HS-5 (cell line): ENCODE measurements at places on chromosomes 6 and 20.

DNA sequence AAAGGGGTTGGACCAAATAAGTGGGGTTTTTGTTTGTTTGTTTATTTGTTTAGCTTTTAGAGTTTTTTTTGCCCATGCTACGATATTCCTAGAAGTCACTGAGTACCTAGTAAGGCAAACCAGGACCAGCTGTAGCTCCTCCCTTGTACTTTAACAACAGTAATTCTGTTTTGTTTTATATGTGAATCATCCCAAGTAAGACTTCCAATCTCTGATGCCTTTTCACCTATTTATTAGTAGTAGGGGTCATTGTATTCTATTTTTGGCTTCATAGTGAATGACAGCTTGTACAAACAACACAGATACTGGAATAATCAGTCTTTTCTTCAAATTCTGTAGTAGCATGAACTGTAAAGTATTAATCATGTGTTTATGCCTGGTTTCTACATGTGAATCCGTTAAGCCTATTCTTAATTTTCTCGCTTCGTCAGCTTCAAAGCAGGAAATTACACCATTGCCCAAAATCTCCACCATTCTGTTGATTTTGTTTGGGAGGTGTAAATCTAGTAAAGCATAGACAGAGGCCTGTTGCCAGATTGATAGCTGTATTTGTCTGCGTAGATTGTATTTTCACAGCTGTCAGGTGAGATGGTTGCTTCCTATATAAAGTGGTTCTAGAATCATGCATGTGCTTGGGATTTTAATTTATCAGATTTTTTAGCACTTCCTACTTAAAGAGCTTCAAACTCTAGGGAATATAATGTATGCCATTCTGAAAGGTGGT lies 151.5 kb upstream of the FLRT3 start:
- DNase-seq: no peak

- DNase-seq: no peak
Observed at GRCh38 chr6:11203306-11204004, 29.0 kb downstream of the NEDD9 start.

- DNase-seq: no peak
Observed at GRCh38 chr20:38222231-38222922, 38.2 kb downstream of the KIAA1755 start.

GRCh38 chr6:36197739-36198221 lies 1.2 kb downstream of the BRPF3 start:
- no peak for DNase-seq

DNA sequence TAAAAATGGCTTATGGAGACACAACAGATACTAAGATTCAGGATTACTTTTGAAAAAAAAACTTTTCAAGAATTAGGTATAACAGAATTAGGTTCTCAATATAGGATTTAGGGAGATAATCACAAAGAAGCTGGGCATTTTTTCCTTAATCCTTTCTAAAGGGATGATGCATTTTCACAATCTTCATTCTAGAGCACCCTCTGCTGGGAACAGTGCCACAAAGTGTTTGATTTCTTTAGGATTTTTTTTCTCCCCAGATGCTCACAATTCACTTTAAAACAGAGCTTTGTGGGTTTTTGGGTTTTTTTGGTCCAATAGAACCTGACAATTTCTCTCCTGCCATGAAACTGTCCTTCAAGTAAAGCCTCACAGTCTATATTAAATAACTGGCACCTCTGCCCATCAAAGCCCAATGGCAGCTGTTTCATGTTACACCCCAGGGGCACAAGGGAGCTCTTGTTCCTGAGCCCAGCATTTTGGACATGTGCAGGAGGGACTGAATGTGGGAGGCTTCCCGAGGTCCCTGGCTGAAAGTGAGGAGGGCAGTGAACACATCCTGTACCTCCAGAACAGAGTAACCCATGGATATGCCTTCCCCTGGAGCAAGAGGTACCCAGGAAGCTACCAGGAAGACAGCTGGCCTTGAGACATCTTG lies 39.7 kb downstream of the PREP start:
- no peak for DNase-seq

DNA sequence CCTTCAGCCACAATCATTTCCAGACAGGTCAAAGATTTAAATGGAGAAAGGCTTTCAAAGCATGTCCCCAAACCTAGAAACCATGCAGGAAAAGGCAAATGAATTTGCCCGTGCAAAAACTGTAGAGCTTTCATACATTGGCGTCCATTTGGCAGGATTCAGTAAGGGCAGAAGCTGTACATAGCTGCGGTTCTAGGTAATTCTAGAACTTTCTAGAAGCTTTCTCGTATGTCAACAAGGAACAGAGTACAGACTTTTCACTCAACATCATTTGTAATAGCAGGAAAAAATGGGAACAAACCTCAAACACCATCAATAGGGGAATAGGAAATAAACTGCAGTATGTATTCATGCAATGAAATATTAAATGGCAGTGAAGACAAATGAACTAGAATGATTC lies 11.1 kb upstream of the MAPK13 start:
- no peak for DNase-seq

GRCh38 chr6:152976749-152977148 lies 6.1 kb downstream of the FBXO5 start:
- DNase-seq: no peak

DNA sequence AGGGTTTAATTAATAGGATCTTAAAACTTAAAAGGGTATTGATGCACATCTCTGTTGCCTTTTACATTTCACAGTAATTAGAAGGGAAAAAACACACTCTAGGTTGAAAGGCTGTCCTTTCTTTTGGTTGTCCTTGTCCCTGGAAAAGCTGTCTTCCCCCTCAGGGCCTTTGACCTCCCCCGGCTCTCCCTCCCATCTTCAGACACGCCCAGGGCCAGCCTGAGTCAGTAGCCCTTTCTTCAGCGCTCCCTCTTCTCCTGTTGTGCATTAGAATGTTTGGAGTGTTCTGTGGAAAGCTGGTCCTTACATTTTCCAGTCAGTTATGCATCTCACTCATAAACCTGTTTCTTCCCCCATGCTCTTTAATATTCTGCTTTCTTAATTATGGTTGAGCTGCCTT lies 157.0 kb downstream of the MTHFD1L start:
- DNase-seq: no peak

- DNase-seq: no peak
Observed at GRCh38 chr6:50821441-50822077, 2.9 kb downstream of the TFAP2B start.

DNA sequence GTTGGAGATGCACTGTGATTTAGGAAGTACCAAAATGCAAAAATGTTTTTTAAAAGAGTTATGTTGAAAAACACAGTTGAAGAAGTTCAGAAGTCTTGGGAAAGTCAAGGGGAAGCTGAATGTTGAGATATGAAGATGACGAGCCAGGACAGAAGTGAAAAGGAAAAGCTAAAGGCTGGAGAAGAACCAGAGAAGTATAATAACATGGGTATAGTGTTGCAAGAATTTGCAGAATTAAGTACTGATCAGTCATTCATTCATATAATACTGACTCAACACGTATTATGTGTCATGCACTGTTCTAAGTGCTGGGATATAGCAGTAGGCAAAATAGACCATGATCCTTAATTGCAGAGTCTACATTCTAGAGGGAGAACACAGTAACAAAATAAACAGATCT lies 432.8 kb downstream of the CDC5L start:
- DNase-seq: no peak

DNA sequence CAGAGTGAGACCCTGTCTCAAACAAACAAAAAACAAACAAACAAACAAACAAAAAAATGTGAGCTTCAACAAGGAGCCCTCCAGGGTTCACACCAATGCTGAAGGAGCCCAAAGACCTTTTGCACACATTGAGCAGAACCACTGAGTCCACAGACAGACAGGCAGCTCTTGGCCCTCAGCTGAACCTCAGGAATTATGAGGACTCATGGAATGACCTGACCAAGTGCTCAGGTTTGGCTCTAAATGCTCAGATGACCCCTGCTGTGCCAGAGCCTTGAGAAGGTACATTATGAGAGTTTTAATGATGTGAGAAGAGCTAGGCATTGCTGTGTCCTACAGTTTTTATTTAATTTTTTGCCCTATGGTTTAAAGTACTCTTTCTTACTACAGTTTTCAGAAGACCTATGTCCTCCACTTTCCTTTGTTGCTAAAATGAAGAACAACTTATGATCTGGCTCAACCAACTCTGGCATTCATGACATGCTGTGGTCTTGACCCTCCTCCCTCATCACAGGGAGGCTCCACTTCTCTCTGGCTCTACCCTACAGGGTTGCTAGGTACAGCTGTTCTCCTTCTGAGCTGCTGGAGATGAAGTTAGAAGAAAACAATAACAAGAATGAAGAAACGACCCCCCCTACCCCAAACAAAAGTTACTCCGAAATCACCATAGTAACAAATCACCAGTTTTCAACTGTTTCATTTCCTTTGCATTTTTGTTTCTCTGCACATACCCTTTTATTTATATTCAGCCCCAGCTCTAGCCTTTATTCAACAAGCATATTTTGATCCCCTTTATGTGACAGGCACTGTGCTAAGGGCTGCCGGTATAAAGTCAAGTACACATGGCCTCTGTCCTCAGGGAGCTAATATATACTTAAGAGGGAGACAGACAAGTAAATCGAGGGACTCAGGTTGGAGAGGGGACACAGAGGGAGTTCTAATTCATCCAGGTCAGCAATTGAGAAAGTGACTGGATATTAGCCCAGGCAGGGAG lies 128.7 kb upstream of the TRAF3IP2 start:
- no peak for DNase-seq

DNA sequence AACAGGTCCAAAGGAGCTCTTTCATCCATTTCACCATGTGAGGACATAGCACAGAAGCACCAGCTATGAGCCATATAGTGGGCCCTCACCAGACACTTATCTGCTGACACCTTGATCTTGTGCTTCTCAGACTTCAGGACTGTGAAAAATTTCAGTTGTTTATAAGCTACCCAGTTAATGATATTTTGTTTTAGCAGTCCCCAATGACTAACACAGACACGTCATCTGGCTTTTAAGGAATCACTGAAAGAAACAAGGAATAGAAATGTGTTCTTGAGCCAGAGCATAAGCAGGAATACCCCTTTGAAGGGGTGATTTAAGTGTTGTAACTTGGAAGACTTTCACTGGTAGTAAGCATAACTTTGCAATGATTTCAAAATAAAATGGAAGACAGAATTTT lies 214.7 kb upstream of the PTCHD4 start:
- DNase-seq: no peak

DNA sequence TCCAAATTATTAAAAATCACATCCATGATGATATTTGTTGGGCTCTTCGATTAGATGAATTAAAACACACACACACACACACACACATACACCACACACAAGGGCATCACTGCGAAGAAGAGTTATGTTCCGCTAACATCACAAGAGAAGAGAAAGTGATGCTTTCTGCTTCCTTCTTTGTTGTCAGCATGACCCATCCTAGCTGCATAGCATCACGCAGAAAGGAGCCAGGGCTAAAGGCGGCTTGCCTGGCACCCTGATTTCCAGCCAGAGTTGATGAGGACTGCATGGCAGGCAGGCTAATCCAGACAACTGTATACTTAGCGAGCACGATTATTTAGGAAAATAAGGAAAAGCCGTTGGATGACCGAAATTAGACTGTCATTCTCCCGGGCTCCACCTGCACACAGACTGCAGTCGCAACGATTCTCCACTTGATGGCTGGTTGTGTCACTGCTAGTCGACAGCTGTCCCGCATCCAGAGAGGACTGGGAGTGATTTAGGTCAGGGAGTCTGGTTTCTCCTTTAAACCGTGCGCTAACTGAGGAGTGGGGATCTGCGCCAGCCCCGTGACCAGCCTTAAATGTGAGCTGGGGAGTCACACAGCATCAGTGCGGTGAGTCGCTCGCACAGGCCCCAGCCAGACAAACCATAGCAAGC lies 70.6 kb upstream of the SOX4 start:
- DNase-seq: no peak

GRCh38 chr6:33731751-33732282 lies 14.9 kb downstream of the IP6K3 start:
- no peak for DNase-seq

DNA sequence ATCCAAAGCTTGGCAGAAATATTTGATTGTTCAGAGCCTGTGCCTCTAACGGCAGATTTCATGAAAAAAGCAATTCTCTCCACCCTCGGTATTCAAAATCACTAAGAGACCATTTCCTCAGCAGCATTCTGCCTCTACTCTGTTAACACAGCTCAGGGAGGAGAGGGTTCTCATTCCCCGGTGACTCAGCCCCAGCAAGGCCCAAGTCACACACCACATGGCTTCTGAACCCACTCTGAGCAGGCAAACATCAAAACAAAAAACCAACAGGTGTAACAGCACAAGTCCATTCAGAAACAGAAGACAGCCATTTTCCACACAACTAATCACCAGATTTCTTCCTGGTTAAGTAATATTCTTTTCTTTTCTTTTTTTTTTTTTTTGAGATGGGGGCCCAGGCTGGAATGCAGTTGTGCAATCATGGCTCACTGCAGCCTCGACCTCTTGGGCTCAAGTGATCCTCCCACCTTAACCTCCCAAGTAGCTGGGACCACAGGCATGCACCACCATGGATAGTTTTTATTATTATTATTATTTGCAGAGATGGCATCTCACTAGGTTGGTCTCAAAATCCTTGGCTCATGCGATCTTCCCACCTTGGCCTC lies 55.4 kb downstream of the GFOD1 start:
- DNase-seq: no peak

DNA sequence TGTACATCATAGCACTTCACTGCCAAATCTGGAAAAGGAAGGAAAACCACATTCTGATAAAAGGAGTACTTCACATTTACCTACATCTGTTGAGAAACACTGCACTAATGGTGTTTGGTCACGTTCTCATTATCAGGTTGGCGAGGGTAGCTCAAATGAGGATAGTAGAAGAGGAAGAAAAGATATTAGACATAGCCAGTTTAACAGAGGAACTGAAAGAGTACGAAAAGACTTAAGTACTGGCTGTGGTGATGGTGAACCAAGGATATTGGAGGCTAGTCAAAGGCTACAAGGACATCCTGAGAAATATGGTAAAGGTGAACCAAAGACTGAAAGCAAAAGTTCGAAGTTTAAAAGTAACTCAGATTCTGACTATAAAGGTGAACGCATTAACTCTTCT lies 32.0 kb upstream of the GJA10 start:
- DNase-seq: no peak

- no peak for DNase-seq
Observed at GRCh38 chr6:143598466-143599080, 79.2 kb upstream of the PHACTR2 start.

DNA sequence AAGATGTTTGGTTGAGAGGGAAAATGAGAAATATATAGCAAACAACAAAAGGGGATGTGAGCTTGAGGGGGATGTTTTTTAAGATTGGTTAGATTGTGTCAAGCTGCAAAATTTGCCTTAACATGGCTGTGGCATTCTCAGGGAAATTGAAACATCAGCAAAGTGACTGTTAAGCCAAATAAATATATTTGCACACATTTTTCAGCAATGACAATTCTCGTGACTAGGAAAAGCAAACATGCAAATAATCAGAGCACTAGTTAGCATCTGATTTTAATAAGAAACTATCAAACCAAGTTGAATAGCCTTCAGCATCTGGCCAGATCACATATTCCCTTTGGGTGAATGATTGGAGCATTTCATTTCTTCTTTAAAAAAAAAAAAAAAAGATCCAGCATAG lies 262.8 kb downstream of the TBC1D7 start:
- DNase-seq: no peak

GRCh38 chr20:34713194-34713943 lies 9.2 kb downstream of the TP53INP2 start:
- peak; percentile 99 for DNase-seq

- no peak for DNase-seq
Observed at GRCh38 chr6:31498748-31499147, 803 bp downstream of the MICB start.
